D341Med (cell line): ENCODE measurements at places on chromosomes 6 and 20.

- DNase-seq = no peak
These were observed 206.3 kb downstream of the EPHA7 start for GRCh38 chr6:93213028-93213427.

GRCh38 chr20:50067461-50067860, 45.5 kb downstream of the UBE2V1 start:
- DNase-seq = no peak

- no peak for DNase-seq
These were observed 103.0 kb downstream of the SASH1 start for GRCh38 chr6:148445620-148446019.

DNA sequence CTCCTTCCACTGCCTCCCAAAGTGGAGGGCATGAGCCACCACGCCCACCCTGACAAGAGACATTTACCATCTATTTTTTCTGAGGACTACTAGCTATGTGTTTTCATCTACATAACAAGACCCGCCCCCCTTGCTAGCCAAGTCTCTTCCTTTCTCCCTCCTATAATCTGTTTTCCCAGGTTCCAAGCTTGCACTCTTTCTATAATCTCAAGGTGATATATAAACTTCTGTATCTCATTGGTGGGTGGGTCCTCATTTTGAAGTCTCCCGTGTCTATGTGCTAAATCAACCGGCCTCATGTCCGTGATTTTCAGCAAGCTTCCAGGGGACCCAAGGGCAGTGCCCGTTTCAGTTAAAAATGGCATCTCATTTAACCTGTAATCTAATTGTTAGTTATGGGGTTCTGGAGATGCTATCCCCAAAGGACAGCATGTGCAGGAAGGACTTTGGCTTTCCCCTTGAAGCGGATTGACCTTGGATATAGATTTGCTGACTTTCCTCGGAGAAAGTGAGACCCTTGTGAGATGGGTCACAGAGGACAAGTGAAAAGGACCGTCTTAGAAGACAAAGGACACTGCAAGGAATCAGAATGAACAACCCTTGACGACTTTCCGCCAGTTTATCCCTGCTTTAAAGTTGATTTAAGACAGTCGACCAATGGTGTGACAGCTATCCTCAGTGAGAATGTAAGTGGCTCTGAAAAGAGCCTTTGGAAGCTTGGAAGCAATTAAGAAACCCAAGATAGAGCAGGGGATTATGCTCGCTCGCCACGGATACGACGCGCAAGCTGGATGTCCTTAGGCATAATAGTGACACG, 22.4 kb downstream of the OR2B2 start:
- no peak for DNase-seq

DNA sequence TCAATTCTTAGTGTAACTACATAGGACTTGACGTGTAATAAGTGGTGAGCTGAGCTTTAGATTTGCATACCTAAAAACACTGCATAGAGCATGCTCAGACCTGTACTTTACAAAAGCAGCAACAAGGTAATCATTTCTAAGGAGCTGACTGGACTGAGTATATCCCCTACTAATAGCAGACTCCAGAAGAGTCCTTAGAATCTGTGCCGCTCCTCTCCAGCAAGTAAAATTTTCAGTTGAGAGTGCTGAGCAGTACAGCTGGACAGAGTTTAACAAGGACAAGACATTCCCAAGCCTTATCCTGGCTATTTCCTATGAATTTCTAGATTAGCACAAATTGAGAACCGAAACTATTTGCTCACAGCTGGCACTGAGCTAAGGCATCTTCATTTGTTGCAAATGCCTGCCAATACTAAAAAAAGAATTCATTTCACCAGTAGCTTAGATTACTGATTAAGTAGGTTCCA, 26.1 kb upstream of the KLHL31 start:
- no peak for DNase-seq

- DNase-seq = no peak
These were observed 21.2 kb upstream of the DACT2 start for GRCh38 chr6:168340819-168341218.

- no peak for DNase-seq
These were observed 405.5 kb downstream of the UTRN start for GRCh38 chr6:144690666-144691065.

GRCh38 chr6:87279196-87279595, 43.2 kb upstream of the SMIM8 start:
- DNase-seq = no peak

DNA sequence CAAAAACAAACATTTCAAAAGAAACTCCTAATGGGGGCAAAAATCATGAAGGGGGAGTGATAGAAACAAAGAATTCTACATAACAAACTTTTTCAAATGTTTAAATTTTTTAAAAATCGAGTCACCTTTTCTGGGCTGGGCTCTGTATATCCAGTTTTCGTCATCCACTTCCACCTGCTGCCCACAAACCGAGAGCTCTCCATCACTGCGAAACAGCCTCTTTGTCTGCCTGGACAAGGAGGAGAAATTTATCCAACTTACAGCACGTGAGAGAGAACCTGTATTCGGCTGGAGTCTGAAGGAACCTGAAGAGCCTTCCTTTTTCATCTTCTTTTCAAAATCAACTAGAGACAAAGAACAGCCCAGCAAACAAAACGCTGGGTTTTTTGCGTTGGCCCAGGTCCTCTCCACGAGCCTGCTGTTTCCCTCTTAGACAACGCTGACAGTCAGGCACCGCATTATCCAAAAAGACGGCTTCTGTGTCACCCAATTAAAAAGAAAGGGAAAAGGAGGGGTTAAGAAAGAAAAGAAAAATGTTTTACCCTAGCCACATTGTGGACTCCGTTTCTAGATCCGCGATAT, 72.4 kb upstream of the NHSL1 start:
- no peak for DNase-seq

DNA sequence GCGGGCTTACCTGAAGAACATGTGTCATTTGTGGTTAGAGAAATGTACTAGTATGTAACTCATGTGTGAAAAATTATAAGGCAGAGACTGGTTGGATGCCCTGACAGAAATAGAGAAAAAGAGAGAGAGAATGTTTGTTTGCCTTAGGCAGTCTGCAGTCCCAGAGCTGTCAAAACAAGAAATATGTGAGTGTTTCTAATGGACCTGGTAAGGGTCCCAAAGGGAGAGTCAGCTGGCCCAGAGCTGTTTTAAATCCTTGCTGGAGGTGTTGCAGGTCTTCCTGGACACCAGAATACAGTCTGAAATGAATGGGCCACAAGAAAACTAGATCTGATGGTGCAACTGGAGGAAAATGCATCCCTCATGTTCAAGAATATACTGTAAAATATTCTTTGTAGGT, 158.3 kb upstream of the OGFRL1 start:
- DNase-seq = no peak

DNA sequence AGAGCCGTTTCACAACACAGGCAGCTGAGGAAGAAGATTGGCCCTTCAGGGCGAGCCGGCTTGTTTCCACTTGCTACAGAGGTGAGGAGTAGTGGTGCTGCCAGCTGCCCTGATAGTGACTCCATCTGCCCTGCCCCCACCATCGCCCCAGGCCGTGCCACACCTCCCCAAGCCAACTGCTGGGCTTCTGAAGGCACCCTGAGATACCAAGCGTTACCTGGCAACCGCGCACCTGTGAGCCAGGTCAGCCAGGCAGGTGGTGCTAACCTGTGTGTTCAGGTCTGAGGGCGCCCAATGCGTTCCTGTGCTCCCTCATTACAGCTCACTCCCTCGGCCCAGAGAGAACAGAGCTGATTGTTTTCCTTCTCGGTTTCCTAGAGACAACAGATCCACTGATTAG, 299.1 kb upstream of the ID4 start:
- DNase-seq = no peak

DNA sequence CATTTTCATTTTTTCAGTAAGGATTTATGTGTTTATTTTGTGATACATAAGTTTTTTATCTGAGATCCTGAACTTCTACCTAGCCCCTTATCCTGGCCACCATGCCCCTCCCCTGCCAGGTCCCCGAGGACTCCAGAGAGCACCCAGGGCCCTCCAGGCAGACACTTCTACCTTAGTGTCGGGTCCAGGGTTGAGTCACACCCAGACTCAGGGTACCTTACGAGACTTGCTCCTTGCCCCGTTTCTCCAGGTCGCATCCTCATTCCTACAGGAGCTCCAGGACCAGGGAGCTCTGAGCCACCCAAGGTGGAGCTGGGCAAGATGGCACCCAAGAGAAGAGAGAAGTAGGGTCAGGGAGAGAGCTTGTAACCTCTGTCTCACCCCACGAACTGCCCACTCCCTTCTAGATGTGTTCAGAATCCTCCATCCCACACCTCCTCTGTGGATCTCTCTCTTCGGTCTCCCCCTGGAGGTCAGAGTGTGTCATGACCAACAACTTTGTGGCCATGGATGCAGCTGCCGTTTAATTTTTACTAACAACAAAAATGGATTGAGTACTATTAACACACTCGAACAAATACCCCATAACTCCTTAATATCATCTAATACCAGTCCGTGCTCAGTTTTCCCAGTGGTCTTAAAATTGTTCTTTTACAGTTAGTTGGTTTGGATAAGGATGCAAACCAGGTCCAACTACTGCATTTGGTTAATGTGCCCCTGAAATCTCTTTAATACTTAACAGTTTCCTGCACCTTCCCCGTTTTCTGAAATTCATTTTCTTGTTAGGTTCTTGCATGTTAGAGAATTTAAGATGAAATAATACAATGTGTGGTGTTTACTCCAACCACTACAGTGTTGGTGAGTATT, 130.6 kb upstream of the INSM1 start:
- DNase-seq = peak; percentile 76

- DNase-seq = no peak
These were observed 67.9 kb upstream of the CDH4 start for GRCh38 chr20:61184194-61184593.

- no peak for DNase-seq
These were observed 703.8 kb downstream of the RFPL4B start for GRCh38 chr6:113050979-113051378.

GRCh38 chr6:27674882-27675281, 202.0 kb upstream of the ZNF184 start:
- DNase-seq = no peak

DNA sequence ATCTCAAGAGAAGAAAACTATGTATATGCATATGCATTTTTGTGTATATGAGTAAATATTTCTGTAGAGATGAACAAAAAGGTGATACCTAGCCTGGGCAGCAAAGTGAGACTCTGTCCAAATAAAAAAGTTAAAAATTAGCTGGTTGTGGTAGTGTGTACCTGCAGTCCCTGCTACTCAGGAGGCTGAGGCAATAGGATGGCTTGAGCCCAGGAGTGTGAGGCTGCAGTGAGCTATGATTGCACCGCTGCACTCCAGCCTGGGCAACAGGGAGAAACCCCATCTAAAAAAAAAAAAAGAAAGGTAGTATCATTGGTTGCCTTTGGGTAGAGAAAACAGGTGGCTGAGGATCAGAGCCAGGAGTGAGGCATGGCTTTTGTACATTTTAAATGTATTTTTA, 50.9 kb downstream of the KLHL31 start:
- DNase-seq = no peak
